ENCODE measurements at places on chromosomes 2 and 18. TPM values are rescaled to one million over a fixed set of nuclear protein-coding genes. Genes with fewer than 3 reads are reported as not detected.

DNA sequence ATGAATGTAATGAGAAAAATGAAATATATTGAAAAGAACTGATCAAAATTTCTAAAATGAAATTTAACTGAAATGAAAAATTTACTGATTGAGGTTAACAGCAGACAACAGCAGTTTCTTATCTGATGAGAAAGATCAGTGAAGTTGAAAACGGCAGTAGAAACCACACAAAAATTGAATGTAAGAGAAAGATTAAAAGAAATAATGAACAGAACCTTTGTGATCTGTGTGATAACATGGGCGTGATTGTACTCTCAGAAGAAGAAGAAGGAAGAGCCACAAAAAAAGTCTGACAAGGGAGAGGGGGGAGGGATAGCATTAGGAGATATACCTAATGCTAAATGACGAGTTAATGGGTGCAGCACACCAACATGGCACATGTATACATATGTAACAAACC, 45.2 kb downstream of the FAM117B start:
- no peak for DNase-seq

DNA sequence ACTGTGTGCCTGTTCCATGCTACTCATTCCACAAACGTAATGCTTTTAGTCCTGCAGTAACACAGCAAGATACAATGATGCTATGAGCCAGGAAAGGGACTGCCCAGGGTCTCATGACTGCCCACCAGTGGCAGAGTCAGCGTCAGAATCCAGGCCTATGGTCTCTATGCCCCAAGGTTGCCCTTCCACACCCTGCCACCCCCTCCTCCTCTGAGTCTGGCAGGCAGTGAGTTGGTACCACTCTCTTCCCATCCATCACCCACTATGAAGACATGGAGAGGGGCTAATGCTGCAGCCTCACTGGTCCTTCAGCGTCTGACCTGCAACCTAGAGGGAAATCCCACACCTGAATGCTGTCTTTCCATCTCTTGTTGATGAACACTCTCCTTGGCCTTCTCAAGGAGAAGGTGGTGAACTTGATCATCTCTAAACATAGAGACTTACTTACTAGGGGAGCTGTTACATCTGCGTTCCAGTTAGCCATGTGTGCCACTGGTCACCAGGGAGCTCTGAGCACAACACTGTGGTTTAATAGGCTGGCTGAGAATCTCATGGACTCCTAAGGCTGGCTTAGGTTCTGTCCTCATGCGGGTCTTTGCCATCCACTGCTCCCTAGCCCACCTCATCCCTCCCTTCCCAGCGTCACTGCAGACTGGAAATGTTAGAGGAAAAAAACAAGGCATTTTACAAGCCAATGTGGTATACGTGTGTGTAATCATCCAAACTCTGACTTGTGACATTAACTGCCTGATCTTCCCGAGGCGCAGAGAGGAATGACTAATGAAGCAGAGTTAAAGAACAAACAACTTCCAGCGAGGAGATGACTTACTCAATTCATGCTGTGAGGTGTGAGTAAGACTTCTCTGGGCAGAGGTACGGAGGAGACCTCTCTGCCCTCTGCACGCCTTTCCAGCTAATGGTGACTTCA, 28.8 kb downstream of the STEAP3 start:
- no peak for DNase-seq

DNA sequence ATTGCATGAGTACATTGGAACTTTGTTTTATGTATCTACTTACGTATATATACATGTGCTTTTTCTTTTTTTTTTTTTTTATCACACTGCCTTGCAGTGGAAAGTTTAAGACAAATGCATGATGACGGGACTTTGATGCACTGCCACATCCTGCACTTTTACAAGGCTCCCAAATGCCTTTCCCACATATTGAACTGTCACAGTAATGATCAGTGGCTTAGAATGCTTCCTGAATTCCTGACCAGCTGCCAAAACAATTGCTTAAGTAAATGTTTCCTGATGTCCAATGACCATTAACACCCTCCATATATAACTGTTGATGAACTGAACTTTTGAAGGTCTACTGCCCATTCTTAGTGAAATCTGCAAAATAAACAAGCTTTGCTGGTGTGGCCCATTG, 60.2 kb downstream of the LYPD6B start:
- no peak for DNase-seq

DNA sequence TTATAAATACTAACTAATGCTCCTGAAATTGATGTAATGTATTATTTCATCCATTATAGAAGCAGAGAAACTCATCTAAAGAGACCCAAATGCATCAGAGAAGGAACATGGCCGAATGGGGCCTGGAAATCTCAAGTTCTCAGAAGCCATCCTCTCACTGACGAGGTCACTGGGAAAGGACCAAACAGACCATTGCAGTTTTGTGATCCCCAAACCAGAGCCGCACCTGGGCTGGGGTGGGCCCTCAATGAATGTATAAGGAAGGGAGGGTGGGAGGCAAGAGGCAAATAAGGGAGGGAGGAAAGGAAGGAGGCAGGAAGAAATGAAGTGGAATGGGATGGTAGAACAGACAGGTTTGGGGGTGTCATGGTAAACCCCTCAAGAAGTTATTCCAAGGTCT, 245.3 kb upstream of the ID2 start:
- DNase-seq: no peak

GRCh38 chr18:41969881-41970280, 14.8 kb downstream of the PIK3C3 start:
- no peak for DNase-seq

DNA sequence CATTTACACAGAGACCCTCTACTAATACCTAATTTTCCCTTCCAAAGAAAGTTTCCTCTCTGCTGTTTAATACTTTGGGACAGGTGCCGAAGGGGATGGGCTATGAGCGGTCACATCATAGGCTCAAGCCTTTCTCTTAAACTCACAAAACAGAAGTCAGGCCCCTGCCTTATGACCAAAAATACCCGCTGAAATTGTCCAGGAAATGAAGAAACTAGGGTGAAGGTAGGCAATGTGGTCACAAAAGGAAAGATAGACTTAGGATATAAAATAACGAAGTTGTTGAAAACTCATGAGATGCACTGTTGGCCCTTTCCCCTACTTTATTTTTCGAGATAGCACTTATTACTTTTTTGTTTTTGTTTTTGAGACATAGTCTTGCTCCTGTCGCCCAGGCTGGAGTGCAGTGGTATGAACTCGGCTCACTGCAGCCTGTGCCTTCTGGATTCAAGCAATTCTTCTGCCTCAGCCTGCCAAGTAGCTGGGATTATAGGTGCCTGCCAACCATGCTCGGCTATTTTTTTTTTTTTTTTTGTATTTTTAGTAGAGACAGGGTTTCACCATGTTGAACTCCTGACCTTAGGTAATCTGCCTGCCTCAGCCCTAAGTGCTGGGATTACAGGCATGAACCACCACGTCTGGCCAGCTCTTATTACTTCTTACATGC, 16.3 kb downstream of the SLC8A1 start:
- no peak for DNase-seq

DNA sequence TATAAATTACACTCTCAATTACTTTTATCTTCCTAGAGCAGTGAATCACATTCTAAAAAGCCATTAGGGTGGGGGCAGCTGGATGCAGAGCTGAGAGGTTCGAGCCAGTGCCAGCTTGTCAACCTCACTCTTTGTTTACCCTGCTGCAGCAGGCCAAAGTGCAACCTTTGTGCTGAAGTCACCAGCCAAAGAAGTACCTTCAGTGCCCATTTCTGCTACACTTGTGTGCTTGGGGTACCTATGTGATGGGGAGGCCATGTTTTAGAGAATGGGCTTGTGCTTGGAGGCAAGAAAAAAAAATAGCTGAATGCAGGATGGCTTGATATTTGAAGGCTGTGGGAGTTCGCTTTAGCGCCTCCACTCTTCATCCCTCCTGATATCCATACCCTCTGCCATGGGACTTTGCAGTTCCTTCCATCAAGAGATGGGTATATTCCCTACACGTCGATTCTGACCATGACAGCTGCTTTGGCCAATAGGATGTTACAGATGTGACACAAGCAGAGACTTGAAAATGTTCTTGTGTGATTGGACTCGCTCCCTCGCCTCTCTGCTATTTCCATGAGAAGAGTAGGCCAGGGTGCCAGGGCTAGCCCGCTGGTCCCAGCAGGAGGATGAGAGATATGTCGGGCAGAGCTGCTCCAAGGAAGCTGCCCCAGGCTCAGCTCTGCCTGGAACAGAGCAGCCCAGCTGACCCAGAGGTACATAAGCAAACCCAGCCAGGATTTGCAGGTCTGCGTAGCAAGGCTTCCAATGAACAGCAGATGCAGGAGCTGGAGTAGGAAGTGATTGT, 12.7 kb upstream of the FZD5 start:
- no peak for DNase-seq

DNA sequence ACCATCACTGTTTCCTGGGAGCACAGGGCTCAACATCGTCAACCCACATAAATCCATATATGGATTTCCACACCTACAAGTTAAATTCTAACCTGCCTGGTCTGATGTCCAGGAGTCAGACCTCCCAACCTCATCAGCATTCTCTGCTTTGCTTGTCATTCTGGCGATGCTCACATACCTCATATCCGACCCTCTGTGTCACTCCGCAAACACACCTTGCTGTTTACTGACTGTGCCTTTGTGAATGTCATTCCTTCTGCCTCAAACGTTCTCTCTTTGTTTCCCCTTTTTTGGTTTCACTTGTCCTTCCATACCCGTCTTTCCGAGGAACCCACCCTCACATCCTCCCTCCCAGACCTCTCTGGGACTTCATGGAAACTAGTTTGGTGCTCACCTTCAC, 187.1 kb downstream of the ACTR3 start:
- no peak for DNase-seq

GRCh38 chr18:76373297-76373696, 121.7 kb downstream of the ZNF516 start:
- no peak for DNase-seq

DNA sequence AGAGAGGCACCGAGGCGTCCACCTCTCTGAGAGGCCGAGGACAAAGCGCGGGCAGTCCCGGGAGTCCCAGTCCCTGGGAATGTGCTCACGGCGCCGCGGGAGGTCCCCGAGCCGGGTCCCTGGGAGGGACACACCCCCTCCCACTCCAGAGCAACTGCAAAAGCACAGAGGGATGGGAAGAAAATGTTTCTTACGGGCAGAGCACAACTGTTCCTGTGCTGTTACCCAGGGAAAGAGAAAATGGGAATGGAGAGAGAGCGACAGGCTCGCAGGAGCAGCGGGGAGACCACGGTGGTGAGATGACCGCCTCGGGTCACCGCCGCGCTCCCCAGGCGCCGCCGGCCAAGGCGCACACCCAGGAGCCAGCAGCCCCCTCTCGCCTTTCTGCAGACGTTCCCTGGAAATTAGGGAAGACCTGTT, 1.2 kb upstream of the BCL11A start:
- DNase-seq: no peak

GRCh38 chr18:68472701-68473295, 242.1 kb downstream of the TMX3 start:
- no peak for DNase-seq

DNA sequence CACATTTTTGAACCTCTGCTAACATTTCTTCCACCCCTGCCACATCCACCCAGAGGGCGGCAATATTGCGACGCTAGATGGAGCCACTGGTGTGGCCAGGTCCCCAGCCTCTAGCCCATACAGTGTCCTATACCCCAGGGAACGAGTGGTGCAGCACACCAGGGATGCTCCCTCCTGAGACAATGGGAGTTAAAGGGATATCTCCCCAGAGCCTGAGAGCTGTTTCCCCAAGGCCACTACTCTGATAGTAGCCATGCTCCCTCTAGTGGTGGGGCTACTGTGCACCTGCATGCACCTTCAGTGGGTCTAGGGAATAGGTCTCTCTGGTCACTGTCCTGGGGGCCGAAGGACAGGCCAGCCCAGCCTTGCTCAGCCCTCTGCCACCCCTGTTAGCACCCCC, 336.4 kb upstream of the FSHR start:
- no peak for DNase-seq

GRCh38 chr2:112622528-112622849, 23.2 kb upstream of the SLC20A1 start:
- DNase-seq: no peak

DNA sequence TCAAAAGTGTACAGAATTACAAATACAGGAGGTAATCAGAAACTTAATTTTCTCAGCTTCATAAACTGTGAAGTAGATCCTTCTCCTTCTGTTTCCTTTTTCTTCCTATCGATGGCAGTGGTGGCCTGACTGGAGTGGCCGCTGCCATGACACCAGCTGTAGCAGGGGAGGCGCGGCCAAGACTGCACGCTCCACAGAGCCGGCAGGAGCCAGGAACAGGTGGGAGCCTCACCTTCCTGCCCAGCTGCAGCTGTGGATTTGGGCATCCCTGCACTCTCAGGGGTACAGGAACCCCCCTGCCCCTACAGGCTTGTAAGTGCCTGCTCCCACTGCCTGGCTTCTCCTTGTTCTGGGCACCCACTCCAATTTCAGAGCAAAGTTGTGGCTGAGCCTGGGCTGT, 76.1 kb downstream of the EPB41L3 start:
- no peak for DNase-seq

DNA sequence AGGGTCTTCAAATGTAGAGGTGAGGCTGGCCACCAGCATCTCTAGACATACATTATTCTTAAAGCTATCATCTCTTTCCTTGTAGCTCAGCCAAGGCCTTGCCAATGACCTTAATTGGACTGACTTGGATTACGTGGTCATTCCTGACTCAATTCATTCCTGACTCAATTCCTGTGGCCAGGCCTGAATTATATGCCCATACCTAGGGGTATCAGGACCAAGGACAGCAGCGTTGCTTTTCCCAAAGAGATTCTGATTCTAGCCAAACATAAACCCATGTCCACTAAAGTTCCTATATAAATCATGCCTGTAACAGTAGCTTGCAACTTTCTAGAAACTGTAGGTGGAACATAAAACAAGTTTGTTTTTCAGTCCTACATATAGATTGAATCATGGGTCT, 231.7 kb downstream of the ARL6IP6 start:
- no peak for DNase-seq

GRCh38 chr2:151252646-151253045, 9.0 kb downstream of the RBM43 start:
- no peak for DNase-seq

GRCh38 chr18:12038082-12038638, 55.5 kb upstream of the ANKRD62 start:
- DNase-seq: no peak

DNA sequence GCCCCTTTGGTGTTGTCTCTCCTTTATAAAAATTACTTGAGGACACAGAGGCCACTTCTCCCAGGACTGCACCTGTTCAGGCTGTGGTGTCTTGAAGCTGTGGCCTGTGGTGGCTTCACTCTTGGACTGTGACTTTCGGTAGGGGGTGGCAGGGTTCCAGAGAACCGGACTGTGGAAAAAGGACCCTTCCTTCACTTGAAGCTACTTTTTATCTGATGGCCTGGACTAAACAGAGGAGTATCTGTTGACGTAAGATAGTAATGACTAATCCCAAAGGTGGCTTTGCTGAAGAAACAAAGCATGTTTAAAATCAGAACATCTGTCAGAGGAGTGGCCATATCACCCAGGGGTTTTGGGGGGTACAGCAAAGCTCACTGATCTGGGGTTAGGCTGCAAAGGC, 60.8 kb downstream of the CENPO start:
- no peak for DNase-seq

GRCh38 chr2:55103046-55103445, 52.8 kb upstream of the RTN4 start:
- no peak for DNase-seq

GRCh38 chr2:174752403-174753037, 11.8 kb downstream of the CHRNA1 start:
- no peak for DNase-seq

The CXCR1 gene
- polyA plus RNA-seq: 0.13 TPM

The C18orf54 gene
- 1.4 TPM for polyA plus RNA-seq

The GCG gene
- polyA plus RNA-seq: not detected

The AQP12A gene
- polyA plus RNA-seq: not detected

The TMEM182 gene
- polyA plus RNA-seq: 2.0 TPM

The KIAA2012 gene
- 0.05 TPM for polyA plus RNA-seq

The ABCG5 gene
- polyA plus RNA-seq: not detected

The AGXT gene
- 0.49 TPM for polyA plus RNA-seq

The DNER gene
- polyA plus RNA-seq: 2.9 TPM

The VWC2L gene
- polyA plus RNA-seq: not detected

The ASAP2 gene
- 10.2 TPM for polyA plus RNA-seq

The CNGA3 gene
- polyA plus RNA-seq: 0.15 TPM

Data from urinary bladder (tissue), 4 donors.